ENCODE measurements at places on chromosomes 6 and 20.

DNA sequence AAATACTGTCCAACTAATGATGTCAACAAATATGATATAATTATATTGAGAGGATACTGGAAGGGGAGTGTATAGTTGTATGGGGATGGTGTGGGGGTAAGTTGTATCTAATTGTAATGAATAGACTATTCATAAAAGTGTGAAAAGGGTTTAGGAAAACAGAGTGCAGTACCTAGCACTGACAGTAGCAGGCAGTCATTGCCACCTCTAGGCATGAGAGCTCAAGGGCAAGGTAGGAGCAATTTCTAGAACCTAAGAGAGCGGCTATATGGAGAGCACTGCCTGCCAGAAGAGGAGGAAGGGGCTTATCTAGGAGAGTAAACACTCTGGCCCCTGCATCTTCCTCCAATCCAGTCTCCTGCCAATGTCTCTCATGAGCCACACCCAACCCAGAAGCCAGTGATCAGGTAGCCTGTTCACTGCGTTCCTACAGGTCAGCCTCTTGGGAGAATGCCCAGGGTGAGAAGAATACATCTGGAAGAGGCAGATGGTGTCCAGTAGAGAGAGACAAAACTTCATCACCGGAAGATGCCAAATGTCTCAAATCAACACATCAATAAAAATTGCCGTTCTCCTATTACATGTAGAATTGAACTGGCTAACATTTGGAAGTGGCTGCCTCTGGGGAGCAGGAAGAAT, 200.0 kb downstream of the LY86 start:
- DNase-seq, result no peak

DNA sequence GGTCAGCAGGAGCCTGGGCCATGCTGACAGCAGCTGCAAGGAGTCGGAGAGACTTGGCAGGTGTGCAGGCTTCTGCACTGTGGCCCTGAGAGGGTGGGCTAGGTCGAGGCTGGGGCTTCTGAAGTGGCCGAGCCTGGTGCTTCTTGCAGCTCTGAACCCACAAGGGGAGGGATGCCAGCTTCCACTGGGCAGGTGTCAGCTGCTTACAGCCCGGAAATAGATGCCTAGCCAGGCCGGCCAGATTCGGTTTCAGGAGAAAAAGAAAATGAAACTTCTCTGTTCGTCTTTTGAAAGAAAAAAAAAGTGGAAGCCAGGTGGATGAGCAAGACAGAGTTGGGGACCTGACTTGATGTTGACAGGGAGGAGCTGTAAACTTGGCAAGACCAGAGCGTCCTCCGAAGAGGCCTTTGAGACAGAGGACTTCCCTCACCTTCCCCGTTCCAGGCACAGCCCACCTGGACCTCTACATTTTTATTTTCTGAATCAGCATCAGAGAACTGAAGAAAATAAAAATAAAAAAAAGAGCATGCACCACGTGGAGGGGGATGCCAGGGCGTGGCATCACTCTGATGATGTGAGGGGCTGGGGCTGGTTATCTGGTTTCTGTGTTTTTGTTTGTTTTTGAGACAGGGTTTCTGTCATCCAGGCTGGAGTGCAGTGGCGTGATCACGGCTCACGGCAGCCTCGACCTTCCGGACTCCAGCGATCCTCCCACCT, at the start of gene ZBP1:
TSS of gene ZBP1 (minus strand) at position 153 of the 717 bp plus-strand sequence. CDS start at position 22, 131 bp downstream.
- DNase-seq, result no peak

GRCh38 chr20:36507746-36508145, 33.6 kb upstream of the MYL9 start:
- DNase-seq, result no peak

- DNase-seq, result no peak
Measured at GRCh38 chr6:167127785-167128531, 5.1 kb downstream of the CCR6 start.

GRCh38 chr20:18822832-18823231, 9.2 kb downstream of the SCP2D1 start:
- DNase-seq, result no peak

DNA sequence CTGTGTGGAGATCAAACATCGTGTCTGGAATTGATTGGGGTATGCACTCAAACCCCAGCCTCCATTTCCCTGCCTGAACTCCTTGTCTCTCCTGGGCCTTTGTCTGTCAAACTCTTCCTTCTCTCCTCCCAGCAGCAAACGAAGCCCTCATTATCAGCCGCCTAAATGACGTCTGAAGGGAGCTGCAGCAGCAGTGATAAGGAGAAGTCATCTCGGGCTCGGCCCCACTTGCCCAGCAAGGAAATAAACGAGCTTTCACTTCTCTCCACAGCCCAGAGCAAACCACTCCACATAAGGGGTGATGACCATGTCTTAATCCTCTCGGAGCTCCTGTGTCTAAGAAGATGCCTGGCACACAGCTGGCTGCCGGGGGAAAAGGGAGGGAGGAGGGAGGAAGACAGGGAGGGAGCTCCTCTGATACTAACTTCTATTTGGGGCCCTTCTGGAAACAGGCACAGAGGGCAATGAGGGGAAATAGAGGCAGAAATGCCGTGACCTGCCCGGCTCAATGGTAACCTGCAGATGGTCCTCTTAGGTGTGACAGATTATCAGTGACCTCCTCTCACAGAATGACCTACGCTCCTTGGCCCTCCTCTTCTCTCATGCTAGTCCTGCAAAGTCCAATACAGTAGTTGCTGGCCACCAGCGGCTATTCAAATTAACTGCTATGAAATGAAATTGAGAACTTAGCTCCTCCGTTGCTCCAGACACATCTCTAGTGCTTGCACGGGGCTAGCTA, 100.4 kb downstream of the PXDC1 start:
- DNase-seq, result no peak

- DNase-seq, result peak; percentile 73
Measured at GRCh38 chr20:52191132-52191915, at the start of gene ZFP64. TSS of gene ZFP64 (minus strand) at chr20:52191779. CDS start at chr20:52191636, 143 bp downstream.

- no peak for DNase-seq
Measured at GRCh38 chr6:162706232-162706631, 21.3 kb downstream of the PRKN start.

DNA sequence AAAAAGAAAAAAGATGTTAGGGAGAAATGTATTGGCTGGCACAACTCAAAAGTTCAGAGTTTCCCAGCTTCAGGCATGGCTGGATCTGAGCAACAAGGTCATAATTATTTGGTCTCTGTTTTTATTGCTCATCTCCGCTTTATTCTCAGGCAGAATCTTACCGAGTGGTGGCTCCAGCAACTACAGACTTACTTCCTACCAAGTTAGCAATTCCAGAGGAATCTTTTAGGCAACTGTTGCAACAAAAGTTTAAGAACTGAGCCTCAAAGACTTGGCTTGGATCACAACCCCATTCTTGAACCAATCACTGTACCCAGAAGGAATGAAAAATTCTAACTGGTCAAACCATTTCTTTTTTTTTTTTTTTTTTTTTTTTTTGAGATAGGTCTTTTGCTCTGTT, 35.5 kb upstream of the NCOA3 start:
- DNase-seq, result no peak

GRCh38 chr20:5433352-5433751, 116.6 kb upstream of the PROKR2 start:
- DNase-seq, result no peak

DNA sequence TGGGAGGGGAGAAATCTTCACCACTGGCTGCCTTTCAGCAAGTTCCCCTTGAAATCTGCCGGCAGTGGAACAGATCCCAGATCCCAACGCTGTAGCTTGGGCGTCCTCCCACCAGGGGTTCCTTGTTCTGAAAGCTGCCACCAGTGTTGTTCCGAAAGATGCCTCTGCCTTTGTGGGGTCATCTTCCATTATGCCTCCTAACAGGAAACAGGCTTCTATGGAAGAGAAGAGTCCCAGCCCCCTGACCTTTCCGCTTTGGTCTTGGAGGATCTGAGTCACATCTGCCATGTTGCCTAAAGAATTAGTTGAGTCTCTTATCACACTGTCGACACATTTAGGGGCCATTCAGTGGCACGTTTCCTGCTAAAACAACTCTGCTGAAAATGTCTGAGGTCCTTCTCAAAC, 57.5 kb upstream of the NFATC2 start:
- DNase-seq, result no peak

GRCh38 chr6:150539111-150539510, 60.6 kb upstream of the PLEKHG1 start:
- DNase-seq, result no peak

GRCh38 chr6:132651062-132651461, 7.9 kb downstream of the TAAR1 start:
- no peak for DNase-seq

DNA sequence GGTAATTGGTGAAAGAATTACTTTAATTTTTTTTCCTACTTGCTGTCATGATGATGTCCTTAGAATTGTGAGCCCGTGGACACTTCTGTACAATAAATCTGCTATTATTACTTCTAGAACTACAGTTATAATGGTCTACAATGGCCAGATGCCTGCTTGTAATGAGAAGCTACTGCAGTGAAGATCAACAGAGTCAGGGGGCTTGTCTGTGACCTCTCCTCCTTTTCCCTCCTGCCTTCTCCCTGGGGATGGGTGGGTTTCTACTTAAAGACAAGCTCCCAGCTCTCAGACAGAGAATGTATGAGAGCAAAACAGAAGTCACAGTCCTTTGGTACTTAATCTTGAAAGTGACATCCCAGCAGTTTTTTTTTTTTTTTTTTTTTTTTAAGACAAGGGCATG, 13.2 kb upstream of the PANK2 start:
- no peak for DNase-seq

DNA sequence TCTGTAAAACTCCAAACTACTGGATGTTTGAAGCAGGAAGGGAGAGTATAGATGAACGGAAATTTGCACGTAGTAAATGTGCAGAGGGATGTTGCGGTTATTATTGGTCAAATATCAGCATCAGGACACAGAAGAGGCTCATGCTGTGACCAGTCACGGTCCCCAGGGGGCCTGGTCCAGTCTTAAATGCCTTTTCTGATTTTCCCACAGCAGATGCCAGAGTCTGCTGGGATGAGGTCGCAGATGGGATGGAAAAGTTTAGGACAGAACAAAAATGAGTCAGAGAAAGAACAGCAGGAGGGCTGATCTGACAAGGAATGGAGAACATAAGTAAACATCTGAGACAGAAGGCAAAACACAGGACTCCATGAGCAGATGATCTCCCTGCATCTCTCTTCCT, 11.7 kb upstream of the SIRPG start:
- DNase-seq, result no peak

- DNase-seq, result no peak
Measured at GRCh38 chr6:43092635-43093034, 16.5 kb downstream of the PTK7 start.

DNA sequence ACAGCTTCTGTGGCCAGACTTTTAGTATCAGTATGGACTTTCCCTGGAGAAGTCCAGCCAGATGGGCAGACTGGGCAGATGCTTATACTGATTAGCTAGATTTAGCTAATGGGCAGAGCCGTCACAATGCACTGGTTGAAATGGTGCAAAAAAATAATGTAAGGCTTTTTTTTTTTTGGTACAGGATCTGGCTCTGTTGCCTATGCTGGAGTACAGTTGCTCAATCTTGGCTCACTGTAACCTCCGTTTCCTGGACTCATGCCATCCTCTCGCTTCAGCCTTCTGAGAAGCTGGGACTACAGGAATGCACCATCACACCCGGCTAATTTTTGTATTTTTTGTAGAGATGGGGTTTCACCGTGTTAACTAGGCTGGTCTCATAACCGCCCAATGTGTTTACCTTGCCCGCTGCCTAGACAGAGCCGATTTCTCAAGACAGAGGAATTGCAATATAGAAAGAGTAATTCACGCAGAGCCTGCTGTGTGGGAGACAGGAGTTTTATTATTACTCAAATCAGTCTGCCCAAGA, 16.4 kb upstream of the KIFC1 start:
- DNase-seq, result peak; percentile 20

- no peak for DNase-seq
Measured at GRCh38 chr20:61449916-61450315, 197.9 kb downstream of the CDH4 start.

- no peak for DNase-seq
Measured at GRCh38 chr6:40520084-40520483, 67.1 kb downstream of the LRFN2 start.

- DNase-seq, result no peak
Measured at GRCh38 chr6:11766043-11766442, 12.6 kb downstream of the ADTRP start.

DNA sequence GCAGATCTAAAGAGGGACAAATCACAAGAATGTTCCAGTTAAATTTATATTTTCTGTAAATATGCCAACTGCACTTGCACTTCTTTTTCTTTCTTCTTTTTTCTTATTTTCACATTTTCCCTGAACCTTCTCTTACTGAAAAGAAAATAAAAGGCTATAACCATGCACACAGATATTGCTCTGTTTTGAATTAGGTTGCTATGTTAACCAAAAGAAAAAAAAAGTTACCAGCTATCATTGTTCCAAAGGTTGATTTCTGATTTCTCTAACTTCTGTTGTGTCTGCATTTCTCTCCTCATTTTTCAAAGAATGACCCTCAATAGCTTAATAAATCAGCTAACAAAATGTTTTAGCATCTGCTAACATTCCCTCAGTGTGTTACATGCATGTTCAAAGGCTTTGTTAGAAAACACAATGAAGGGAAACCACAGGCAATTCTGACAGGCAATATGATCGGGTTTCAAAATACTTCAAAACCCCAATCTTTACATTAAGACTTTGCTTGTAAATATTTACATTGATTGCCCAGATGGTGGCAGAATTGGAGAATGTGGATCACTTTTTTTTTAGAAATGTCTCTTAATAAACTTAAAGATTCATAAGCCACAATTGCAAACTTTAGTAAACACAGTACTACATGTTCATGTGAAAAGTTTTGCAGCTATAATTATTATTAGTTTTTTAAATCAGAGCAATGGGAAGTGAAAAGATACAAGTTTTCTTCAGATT, 928.3 kb upstream of the FLRT3 start:
- DNase-seq, result no peak

DNA sequence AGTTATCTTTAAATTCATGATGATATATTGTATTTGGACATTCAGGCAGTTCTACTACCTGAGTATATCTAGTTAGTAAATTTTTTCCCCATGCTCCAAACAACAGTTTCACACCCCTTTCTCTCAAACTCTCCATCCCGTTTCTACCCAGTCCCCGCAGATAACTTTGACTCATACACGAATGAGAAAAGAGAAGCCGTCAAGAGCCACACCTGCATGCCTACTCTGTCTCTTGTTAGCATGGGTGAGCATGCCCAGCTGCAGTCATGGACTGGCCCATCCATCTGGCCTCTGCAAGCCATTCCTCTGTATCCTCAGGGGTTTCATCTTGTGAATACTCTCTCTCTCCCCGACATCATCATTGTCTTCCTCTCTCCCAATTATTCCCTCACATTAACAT, 41.5 kb downstream of the MYB start:
- no peak for DNase-seq

GRCh38 chr6:159833556-159833955, 33.5 kb downstream of the PNLDC1 start:
- no peak for DNase-seq
